ENCODE measurements at places on chromosomes 4 and X.

DNA sequence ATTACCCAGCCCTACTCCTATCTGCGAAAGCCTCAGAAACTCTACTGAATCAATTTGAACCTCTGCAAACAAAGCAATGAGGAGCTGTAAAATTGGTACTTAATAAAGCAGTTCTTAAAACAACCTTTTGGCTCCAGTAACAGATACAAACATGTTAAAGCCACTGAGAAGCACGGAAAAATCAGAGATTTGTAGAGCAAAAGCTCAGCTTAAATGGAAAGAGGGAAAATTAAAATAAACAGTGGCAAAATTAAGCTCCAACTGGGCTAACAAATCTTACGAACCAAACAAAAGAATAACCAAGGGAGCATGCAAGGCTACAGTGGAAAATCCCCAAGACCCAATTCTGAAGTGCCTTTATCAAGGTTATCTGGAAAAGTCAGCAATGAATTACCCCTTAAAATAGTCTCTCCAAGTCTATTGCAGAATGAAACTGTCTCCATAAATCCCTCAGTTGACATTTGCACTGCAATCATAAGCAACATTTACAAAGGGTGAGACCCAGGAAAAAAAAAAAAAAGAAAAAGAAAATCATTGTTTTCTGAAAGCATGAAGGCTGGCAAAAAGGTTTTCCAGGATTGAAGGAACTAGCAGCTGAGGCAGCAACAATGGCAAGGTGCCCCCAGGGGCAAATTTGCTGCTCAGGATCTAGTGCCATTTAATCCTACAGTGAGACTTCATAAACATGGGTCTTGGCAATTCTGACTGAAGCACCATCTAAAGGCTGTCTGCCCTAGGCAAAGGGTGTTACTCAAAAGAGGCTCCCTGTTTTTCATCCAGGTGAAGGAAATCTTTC, 40.1 kb downstream of the USP46 start:
- DNase-seq, result no peak

GRCh38 chr4:54315561-54316538, 86.8 kb downstream of the PDGFRA start:
- DNase-seq, result no peak

DNA sequence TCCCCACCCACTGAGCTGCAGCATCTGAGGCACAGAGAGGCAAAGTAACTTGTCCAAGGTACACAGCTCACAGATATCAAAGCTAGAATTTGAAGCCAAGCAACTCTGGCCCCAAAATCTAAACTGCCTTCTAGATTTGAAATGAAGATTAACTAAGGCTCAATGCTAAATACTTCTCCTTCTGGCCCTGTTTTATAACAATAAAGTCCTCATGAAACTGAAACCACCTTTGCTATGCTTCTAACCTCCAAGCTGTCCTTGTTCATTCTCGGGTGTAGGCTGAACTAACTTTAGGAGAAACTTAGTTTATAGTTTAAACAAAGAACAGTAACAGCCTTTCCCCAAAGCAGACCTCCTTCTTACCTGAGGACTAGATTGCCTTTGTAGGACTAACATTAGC, 93.6 kb downstream of the DCTD start:
- DNase-seq, result no peak

GRCh38 chr4:138110815-138111214, 131.3 kb downstream of the SLC7A11 start:
- DNase-seq, result no peak

DNA sequence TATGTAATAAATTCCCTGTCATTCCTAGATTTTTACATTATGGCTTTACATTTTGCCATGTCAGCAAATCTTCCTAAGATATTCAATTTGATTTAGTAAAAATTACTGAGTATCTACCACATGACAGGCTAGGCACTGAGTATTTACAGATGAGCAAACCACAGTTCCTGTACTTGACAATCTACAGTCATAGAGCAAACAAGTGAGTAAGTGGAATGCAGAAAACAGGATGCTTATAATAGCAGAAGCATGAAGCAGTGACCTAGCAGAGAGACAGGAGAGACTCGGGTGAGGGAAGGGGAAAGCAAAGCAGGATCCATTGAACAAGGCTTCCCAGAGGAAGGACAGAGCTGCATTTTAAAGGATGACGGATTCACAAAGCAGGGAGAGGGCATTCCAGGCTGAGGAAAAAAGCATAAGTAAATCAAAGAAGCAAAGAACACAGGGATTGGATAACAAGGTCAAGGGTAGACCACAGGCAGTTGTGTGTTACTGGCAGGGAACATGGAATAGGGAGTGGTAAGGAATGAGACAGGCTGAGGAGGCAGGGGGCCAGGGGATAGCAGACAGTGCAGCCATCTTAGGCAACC, 124.7 kb upstream of the C1QTNF7 start:
- no peak for DNase-seq

DNA sequence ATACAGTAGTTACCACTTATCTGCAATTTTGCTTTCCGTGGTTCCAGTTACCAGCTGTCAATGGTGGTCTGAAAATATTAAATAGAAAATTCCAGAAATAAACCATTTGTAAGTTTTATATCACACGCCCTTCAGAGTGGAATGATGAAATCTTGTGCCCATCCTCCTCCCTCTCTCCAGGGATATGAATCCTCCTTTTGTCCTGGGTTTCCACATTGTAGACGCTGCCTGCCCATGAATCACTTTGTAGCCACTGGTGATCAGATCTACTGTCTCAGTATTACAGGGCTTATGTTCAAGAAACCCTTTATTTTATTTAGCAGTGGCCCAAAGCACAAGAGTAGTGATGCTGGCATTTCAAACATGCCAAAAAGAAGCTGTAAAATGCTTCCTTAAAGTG, 198.6 kb downstream of the KCNIP4 start:
- no peak for DNase-seq

- no peak for DNase-seq
Observed at GRCh38 chr4:118682928-118683327, 2.3 kb upstream of the METTL14 start.

Measured in activated T-helper 1 cell treated with anti-CD3 and anti-CD28 coated beads, Interleukin-2, amount 50 U/mL, for 16 hours (primary cell).